ENCODE measurements at places on chromosomes 2 and 18. TPM values are rescaled to one million over a fixed set of nuclear protein-coding genes. Genes with fewer than 3 reads are reported as not detected.

The METTL21A gene
- polyA plus RNA-seq = 79.7 TPM

The NCK2 gene
- 10.7 TPM for polyA plus RNA-seq

The WNT10A gene
- not detected for polyA plus RNA-seq

The SKA1 gene
- polyA plus RNA-seq = 0.71 TPM

The MOB4 gene
- polyA plus RNA-seq = 80.6 TPM

The MRPL44 gene
- 28.5 TPM for polyA plus RNA-seq

The TUBB8B gene
- not detected for polyA plus RNA-seq

The HOXD1 gene
- polyA plus RNA-seq = not detected

The PRKAG3 gene
- polyA plus RNA-seq = not detected

The PDE11A gene
- polyA plus RNA-seq = not detected

The ADCYAP1 gene
- 53.7 TPM for polyA plus RNA-seq

The IL36G gene
- not detected for polyA plus RNA-seq

The DSC1 gene
- polyA plus RNA-seq = not detected

The PSMA8 gene
- polyA plus RNA-seq = 1.5 TPM

The CHST9 gene
- not detected for polyA plus RNA-seq

The C2orf81 gene
- polyA plus RNA-seq = 0.14 TPM

The GALNT3 gene
- not detected for polyA plus RNA-seq

The IL36B gene
- not detected for polyA plus RNA-seq

The IHH gene
- not detected for polyA plus RNA-seq

The OTOF gene
- polyA plus RNA-seq = not detected

The VWC2L gene
- polyA plus RNA-seq = not detected

The SCN1A gene
- 109 TPM for polyA plus RNA-seq

The CHRNA1 gene
- polyA plus RNA-seq = not detected

The SAG gene
- not detected for polyA plus RNA-seq

The ABCB11 gene
- 0.03 TPM for polyA plus RNA-seq

The DAPL1 gene
- polyA plus RNA-seq = 7.3 TPM

The DDX18 gene
- polyA plus RNA-seq = 63.1 TPM

The DES gene
- not detected for polyA plus RNA-seq

The ALPP gene
- not detected for polyA plus RNA-seq

The DYNAP gene
- not detected for polyA plus RNA-seq

The FER1L5 gene
- not detected for polyA plus RNA-seq

The PROM2 gene
- not detected for polyA plus RNA-seq

The PLGLB1 gene
- 7.0 TPM for polyA plus RNA-seq

The FSIP2 gene
- 0.18 TPM for polyA plus RNA-seq

The SALL3 gene
- 0.31 TPM for polyA plus RNA-seq

The RAMP1 gene
- 38.6 TPM for polyA plus RNA-seq

The FRZB gene
- polyA plus RNA-seq = 2.3 TPM

The RGPD4 gene
- polyA plus RNA-seq = not detected

The FLACC1 gene
- polyA plus RNA-seq = 1.1 TPM

The DSG2 gene
- not detected for polyA plus RNA-seq

The CROCC2 gene
- polyA plus RNA-seq = not detected

The C2orf74 gene
- polyA plus RNA-seq = 302 TPM

The SMYD1 gene
- not detected for polyA plus RNA-seq

The CNGA3 gene
- not detected for polyA plus RNA-seq

The CTLA4 gene
- polyA plus RNA-seq = not detected

The MAP3K19 gene
- polyA plus RNA-seq = not detected

The RTP5 gene
- not detected for polyA plus RNA-seq

The RUFY4 gene
- not detected for polyA plus RNA-seq

The ITPRIPL1 gene
- 0.22 TPM for polyA plus RNA-seq

The SERPINB10 gene
- polyA plus RNA-seq = not detected

The DSG4 gene
- not detected for polyA plus RNA-seq

The TOGARAM2 gene
- polyA plus RNA-seq = 2.6 TPM

The TRMT61B gene
- 24.3 TPM for polyA plus RNA-seq

Data from Purkinje cell (primary cell).